ENCODE measurements at places on chromosomes 2 and 18.

DNA sequence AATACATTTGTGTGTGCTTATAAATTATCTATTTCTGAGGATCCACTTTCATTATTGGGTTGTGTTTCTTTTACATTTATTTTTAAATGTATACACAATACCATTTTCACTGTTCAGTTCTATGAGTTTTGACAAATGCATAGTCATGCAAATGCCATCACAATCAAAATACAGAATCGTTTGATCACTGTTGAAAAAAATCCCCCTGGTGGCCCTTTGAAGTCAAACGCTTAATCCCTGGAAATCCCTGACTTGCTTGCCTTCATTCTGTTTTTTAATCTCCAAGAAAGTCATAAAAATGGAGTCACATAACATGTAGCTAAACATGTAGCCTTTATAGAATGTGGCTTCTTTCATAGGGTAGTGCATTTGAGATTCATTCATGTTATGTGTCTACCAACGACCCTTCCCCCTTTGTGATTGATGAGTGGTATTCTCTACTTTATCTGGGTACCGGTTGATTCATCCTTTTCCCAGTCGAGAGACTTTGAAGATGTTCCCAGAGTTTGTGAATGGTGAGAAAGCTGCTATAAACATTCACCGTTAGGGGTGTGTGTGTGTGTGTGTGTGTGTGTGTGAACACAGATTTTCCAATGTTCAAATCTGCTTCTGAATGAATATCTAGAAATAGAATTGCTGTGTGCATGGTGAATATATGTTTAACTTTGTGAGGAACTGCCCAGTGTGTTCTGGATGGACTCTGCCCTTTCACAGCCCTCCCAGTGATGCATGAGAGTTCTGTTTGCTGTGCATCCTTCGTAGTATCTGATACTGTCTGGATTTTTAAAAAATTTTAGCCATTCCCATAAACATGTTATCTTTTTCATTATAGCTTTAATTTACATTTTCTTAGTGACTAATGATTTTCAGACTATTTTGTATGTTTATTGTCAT is 173.6 kb downstream of the GALR1 start:
- DNase-seq = no peak

DNA sequence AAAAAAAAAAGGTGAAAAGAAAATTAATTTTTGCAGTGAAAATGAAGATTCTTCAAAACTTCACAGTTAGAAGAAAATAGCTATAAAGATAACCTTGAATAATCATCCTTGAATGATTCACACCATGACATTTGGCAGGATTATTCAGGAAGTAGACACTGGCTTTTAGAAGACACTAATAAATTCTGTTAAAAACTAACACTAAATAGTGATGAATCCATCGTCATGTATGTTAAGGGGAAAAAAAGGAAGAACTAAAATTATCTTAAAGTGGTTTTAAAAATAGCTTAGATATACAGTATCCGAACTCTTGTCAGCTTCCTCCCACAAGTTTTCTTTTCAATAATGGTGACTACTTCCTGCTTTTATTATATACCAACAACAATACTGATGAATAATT is 10.2 kb downstream of the USP37 start:
- no peak for DNase-seq

DNA sequence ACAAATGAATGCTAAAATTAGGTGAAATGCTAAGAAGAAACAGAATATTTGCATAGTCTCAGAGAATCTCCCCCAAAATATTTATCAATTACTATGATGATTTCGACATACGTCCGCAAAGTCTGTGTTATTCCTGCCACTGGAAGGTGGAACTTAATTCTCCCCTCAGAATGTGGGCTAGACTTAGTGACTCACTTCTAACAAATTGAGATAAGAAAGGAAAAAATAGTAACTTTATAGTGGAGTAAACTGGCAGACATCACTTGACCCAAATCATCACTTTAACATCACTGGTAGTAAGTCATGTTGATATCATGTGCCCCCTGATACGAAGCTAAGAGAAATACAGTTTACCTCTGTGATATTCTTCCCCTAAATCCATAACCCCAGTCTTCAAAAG is 23.5 kb downstream of the HADHB start:
- no peak for DNase-seq

DNA sequence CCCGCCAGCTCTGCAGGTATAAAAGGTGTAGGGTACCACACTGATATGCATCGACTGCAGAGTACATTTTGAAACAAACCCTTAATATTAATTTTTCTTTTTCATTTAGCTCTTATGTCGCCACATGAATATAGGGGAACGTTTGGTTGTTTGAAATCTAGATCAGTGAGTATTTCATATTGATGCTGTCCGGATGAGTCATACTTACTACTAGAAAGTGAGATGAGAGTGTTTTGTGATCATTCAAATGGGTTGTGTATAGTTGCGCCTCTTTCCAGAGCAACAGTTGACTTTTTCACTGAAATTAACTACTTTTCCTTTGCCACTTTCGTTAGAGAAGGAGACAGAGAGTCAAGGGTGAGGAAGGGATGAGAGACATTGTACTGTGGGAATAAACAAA is 24.6 kb downstream of the NPAS2 start:
- DNase-seq = no peak

GRCh38 chr2:27441958-27442919 is at the start of gene KRTCAP3:
TSS of gene KRTCAP3 (plus strand) at chr2:27442381. CDS start at chr2:27442413, 32 bp downstream.
- peak; percentile 30 for DNase-seq

Data from activated naive CD4-positive, alpha-beta T cell treated with anti-CD3 and anti-CD28 coated beads, Interleukin-2, amount 50 U/mL, for 72 hours (primary cell).